Fibroblast of skin of back (primary cell): ENCODE measurements at places on chromosomes 6 and 20.

DNA sequence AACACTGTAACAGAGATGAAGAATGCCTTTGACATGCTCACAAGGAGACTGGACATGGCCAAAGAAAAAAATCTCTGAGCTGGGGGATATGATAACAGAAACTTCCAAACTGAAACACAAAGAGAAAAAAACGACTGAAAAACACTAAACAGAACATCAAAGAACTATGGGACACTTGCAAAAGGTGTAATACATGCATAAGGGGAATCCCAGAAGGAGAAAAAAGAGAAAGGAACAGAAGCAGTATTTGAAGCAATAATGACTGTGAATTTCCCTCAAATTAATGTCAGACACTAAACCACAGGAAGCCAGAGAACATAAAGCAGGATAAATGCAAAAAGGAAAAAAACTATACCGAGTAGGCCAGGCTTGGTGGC, 117.4 kb upstream of the ARID1B start:
- no peak for DNase-seq

DNA sequence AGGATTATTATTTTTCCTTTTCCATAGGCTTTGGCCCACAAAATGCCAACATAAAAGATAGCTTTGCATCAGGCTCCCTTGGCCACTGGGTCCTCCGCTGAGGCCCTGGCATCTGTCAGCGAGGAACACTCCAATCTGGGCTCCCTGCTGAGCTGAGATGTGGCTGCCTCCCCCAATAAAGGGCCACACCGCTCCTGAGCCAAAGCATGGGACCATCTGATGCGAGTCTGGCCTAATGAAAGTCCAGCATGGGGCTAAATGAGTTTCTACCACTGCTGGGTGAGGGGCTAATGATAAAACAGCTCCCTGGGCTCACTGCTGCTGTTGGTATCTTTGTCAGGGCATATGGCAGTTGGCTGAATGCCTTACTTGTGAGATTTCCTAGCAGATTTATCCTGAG, 817.5 kb upstream of the SLC35B3 start:
- no peak for DNase-seq

DNA sequence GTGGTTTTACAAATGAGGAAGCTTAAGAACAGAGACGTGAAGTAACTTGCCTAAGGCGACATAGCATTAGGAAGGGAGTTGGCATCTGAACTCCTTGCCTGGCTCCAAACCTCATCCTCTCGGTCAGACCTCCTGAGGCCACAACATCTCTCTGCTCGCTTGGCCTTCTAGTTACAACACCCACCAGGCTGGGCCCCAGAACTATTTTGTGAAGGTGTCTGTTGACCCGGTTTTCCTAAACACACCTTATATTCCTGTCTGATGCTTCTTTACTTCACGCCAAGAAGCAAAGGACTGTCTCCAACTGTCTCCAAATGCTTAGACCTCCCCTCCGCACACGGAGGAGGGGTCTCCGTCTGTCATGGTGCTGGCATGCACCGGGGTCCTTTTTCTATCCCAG, 326.6 kb downstream of the THBS2 start:
- no peak for DNase-seq

DNA sequence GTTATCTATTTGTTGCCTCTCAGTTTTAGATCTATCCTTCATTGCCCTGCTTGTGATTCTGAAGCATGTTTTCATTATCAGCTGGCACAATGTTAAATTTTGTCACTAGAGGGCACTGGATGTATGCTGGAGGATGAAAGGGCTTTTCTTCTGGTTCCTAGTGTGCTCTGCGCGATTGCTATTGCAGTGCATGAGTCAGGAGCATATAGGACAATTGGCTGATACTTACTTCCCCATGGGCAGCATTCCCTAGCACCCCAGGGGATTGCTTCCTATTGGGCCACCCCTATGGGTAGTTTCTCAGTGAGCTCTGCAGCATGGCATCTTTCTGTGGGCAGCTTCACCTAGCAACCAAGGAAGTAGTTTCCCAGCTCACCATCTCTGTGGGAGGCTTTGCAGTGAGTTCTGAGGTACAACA, 280.3 kb upstream of the SYNCRIP start:
- peak; percentile 55 for DNase-seq

GRCh38 chr6:141117874-141118273, 1014.9 kb upstream of the GJE1 start:
- DNase-seq: no peak

DNA sequence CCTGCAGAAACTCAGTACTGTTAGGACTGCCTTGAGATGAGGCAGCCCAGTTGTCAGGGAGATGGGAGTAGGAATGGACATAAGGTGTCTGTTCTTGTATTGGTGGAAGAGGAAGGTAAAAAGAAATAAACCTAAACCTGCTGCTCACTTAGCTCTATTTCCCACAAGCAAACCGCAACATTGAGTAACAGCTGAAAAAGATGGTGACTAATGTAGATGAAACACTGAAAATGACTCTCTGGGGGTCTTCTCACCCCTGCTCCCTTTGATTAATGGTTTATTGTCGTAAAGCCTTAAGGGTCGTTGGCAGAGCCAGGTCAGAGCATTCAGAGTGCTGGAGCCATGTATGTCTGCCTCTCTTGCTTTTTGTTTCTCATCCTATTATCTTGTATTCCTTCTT, 87.5 kb downstream of the FOXO3 start:
- no peak for DNase-seq

GRCh38 chr6:154715446-154715845, 17.8 kb upstream of the SCAF8 start:
- DNase-seq: no peak

DNA sequence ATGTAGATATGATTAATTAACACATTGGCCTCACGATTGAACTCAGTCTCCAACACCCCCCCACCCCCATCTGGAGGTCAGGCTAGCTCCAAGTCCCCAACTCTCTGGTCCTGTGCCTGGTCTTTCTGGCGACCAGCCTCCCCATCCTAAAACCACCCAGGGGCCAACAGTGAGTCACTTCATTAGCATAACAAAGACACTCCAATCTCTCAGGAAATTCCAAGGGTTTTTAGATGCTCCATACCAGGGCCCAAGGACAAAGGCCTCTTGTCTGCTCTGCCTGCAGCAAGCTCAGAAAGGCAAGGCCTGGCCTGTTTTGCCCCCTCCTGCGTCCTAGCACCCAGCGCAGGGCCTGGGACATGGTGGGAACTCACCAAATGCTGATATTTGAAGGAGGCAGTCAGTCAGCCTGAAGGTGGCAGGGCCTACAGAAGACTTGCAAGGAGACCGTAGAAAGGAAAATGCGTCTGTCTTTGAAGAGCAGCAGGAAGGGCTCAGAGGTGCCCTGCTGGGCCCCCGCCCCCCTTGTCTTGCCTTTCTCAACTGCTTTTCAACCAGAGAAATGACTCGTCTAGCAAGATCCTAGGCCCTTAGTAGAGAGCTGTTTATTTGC, 184.7 kb downstream of the CDH4 start:
- peak; percentile 92 for DNase-seq

GRCh38 chr6:93073811-93074210, 345.5 kb downstream of the EPHA7 start:
- no peak for DNase-seq

DNA sequence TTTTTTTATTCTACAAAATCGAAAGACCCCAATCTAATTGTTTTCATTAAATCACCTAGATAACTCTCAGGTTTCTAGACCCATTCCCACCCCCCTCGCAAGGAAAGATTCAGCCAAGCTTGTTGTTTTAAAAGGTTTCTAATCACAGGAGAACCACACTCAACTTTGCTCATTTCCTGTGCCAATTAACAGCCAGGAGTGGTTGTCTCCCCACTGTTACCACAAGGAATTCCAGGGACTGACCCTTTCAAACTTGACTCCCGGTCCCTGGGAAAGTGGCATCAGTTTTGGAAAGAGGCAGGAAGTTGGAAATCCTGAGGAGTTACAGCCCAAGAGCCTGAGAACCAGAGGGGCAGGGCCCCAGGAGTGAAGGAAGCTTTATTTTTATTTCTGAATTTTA, 561.3 kb upstream of the JAG1 start:
- peak; percentile 98 for DNase-seq

GRCh38 chr6:11460001-11460668, 77.4 kb upstream of the TMEM170B start:
- peak; percentile 35 for DNase-seq

DNA sequence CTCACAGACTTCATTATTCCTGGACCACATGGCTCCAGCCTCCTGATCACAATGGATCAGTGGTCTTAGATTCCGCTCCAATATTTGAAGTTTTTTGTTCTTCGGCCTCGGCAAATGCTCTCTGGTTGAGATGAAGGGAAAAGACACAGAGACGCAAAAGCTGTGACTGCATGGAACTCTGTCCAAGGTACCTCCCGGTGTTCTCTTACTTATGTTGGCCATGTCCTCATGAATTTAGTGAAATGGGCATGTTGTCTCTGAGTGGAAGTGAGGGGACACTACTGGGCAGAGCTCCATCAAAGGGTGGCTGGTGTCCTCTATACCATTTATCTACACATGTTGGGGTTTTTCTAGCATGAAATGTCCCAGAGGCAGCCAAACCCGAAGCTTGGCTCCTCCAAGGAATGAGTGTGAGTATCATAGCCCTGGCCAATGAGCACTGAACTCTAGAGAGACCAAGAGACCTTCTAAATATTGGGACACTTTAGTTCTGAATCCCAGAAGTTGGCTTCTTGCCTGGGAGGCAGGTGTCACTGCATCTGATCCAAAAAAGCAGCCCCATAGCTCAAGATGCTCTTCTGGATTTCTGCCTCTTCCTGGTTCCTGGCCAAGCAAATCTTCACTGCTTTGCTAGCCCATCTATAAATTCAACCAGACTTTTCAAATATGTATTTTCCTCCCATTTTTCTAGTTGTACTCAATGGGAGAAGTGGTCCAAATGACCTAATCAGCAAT, 34.1 kb downstream of the HLA-G start:
- DNase-seq: no peak

GRCh38 chr6:15456422-15456821, 206.4 kb downstream of the DTNBP1 start:
- no peak for DNase-seq

DNA sequence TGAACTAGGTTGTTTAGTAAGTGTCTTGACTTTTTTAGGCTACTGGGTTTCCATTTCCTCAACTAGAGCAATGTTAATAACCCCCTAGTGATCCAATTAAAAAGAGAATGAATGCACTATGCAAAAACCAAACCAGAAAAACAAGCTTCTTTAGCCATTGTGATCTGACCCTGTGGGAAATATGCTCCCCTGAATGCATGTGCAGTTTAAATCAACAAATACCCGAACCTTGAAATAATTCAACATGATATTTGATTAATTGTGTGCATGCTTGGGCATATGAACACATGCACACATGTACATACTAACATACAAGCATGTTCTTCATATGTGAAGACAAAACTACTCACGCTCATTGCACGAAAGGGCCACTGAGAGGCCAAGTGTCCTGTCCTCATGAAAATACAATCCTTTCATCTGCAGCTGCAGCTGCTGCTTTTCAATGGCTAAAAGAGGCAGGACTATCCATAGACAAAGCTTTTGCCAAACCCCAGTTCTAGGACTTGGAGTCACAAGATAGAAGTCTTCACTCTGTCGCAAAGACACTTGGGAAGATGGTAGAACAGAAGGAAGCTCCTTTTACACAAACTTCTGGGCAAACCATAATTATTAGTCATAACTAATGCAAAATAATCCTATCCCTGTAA, 207.1 kb upstream of the POU3F2 start:
- no peak for DNase-seq

GRCh38 chr20:51818479-51819008, 16.2 kb upstream of the SALL4 start:
- no peak for DNase-seq

- no peak for DNase-seq
These were observed 119.3 kb downstream of the PDE10A start for GRCh38 chr6:165543781-165544180.

GRCh38 chr6:16633961-16634360, 127.3 kb downstream of the ATXN1 start:
- DNase-seq: no peak

GRCh38 chr6:161943561-161943960, 669.7 kb upstream of the AGPAT4 start:
- DNase-seq: no peak

DNA sequence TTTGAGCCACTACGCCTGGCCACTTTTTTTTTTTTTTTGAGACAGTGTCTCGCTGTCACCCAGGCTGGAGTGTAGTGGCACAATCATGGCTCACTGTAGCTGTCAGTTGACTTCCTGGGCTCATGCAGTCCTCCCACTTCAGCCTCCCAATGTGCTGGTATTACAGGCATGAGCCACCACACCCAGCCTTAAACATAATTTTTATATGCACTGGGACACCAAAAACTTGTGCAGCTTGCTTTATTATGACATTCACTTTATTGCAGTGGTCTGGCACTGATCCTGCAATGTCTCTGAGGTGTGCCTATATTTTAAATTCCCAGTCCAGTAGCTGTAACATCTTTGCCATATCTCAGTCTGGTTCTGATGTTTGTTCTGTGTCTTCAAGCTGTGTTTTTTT, 34.7 kb downstream of the KAT14 start:
- DNase-seq: no peak

GRCh38 chr6:106533054-106533453, 96.2 kb downstream of the RTN4IP1 start:
- no peak for DNase-seq

DNA sequence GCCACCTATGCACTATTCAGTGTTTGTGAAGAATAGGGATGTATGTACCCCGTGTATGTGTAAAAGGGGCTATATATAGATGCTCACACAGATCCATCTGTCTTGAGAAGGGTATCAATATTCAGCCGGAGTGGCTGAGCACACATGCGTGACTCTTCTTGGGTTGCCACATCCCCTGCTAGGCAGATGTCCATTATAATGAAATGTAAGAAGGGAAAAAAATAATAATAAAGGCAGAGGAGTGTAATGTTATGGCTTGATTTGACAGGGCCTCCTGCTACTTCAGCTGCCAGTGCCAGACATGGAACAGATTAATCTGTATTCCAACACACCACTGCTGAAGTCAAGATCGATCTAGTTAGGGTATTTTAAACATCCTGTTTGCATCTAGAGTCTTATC, 74.2 kb upstream of the VSTM2L start:
- DNase-seq: no peak

DNA sequence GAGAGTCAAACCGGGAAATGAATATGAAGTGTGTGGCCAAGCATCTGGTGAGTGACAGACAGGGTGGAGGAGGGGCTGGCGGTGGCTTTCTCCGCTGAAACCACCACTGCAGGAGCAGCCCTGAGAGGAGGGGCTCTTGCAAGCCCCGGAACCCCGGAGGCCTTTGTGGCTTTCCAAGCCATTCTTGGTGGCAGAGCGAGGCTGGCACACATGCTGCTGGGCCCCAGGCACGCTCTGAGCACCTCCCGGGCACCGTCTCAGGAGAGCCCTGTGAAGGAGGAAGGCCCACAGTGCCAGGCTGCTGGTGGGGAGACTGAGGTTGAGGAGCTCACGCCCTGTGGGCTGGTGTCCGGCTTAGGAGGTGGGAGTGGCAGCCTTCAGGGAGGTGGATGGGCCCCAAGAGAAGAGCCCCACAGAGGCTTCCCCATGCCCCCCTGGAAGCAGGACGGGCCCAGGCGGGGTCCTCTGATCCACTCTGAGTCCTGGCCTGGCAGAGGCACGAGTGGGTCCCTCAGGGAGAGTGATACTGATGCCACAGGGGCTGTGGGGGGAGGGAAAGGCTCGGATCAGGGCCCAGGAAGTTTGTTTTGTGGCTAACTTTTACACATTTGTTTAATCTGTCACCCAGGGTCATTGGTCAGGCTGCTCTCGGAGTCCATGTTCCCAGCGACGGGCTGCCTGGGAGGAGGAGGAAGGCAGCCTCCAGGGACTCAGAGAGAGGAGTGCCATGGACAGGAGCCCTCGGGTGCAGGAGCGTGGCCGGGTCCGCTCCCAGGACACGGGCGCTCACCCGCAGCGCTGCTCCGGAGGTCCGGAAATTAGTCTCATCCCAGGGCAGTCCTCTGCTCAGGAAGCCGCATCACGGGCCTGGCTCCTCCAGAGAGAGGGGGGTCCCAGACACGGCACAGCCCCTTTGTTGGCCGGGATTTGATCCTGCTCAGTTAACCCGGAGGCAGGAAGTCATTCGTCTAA, 170.7 kb downstream of the ERMARD start:
- no peak for DNase-seq
